ENCODE measurements at places on chromosomes 2 and 18.

GRCh38 chr18:3179430-3180089 is 40.2 kb downstream of the MYOM1 start:
- DNase-seq, result peak; percentile 17

DNA sequence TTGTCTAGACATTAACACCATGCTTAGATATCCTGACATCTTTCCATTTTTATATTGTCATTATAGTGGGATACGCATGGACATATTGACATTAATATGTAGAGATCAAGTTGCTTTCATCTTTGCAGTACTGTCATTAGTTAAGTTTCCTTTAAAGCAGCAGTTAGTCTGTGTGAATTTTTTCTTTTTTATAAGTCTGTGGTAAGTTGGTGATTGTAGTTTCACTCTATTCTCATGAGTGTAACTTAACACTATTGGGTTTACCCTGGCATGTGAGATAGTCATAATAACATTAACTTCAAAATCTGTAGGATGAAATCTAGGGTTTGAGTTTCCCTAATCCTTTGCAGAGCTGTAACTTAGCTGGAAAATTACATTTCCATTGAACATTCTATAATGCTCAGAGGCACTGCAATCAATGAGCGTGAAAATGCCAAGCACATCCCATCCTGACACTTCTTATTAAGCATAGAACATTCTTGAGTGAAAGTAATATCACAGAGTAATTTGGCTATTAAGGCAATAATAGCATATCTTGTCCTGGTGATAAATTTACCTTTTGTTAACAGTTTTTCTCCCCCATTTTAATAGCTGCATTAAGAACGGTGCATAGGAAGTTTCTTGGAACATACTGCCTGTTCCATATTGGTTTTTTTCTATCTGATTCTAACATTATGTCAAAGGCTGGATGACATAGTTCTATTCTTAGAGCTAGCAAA is 47.5 kb upstream of the DARS1 start:
- DNase-seq, result no peak

GRCh38 chr2:222239091-222239490 is 59.7 kb downstream of the PAX3 start:
- DNase-seq, result no peak

DNA sequence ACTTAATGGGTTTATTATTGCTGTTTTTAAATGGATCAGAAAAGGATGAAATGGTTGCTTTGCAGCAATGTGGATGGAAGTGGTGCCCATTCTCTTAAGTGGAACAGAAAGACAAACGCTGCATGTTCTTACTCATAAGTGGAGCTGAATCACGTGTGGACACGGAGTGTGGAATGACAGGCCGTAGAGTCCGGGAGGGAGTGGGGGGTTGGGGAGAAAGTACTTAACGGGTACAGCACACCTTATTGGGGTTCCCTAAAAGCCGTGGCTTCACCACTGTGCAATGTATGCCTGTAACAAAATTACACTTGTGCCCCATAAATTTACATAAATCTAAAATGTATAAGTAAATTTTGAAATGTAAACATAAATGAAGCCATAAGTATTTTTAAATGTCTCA is 64.0 kb upstream of the CTDP1 start:
- DNase-seq, result no peak

GRCh38 chr18:40687399-40687798 is 1267.6 kb upstream of the PIK3C3 start:
- DNase-seq, result no peak

- DNase-seq, result no peak
These were observed 16.3 kb upstream of the MYO1B start for GRCh38 chr2:191228861-191229260.

- DNase-seq, result no peak
These were observed 222.4 kb downstream of the EXOC6B start for GRCh38 chr2:72603481-72603880.

DNA sequence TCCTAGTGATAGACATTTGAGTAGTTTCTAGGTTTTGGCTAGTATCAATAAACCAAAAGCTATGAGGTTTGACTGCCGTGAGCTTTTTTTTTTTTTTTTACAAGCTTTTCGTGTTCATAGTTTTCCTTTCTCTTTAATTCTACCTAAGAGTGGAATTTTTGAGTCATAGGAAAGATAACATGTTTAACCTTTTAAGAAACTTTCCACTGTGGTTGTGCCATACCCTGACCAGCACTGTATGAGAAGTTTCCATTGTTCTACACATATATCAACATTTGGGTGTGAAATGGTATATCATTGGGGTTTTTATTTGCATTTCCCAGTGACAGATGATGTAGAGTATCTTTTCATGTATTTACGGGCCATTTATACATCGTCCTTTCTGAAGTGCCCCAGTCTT is 31.7 kb downstream of the UBE2F start:
- no peak for DNase-seq

DNA sequence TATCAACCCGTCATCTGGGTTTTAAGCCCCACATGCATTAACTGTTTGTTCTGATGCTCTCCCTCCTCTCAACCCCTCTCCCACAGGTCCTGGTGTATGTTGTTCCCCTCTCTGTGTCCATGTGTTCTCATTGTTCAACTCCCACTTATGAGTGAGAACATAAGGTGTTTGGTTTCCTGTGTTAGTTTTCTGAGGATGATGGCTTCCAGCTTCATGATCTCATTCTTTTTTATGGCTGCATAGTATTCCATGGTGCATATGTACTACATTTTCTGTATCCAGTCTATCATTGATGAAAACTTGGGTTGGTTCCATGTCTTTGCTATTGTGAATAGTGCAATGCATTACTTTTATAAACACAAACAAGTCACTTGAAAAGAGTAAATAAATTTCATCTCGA is 7.0 kb upstream of the INPP1 start:
- no peak for DNase-seq

DNA sequence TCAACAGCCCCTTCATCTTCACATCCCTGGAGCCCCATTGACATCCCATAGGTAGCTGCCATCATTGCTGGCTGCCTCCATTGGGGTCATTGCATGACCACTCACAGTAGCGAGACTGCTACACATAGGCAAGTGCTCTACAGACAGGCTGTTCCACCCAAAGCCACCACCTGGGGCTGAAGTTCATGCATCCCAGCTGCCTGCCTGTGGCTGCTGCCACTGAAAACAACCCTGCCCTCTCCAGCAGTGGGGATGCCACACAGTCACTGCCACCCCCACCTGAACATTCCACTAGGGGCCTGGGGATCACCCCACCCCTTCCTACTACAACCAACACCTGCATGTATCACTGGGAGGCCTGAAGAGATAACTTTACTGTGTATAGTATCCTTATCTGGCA is 59.5 kb upstream of the CTAGE1 start:
- DNase-seq, result no peak
